ENCODE measurements at places on chromosomes 12 and 14.

DNA sequence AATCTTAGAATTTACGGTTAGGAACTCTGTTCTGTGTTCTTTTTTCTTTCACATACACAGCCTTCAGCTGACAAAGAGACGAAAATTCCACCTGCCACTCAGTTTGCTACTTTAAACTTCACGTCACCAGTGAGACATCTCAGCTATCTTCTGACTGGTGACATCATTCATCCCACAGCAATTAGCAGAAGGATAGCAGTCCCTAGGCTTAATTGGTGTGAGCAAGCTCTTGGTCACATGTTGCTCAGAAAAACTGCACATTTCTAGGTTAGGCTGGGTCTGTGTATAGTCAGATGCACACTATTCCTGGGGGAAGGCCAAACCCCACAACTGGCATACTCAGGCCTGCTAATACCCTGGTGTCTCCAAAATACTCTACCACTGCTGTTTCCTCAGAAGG lies 23.9 kb downstream of the SLC7A7 start:
- no peak for DNase-seq

- no peak for DNase-seq
Measured at GRCh38 chr12:19779395-19780056, 340.2 kb downstream of the AEBP2 start.

GRCh38 chr14:21385188-21385904 lies 1.5 kb upstream of the SUPT16H start:
- DNase-seq, result no peak

GRCh38 chr12:98062464-98063245 lies 452.7 kb upstream of the TMPO start:
- DNase-seq, result no peak

GRCh38 chr12:63888908-63889635 lies 44.6 kb downstream of the SRGAP1 start:
- DNase-seq, result no peak

GRCh38 chr14:60695327-60695726 lies 28.8 kb downstream of the SIX4 start:
- DNase-seq, result no peak

DNA sequence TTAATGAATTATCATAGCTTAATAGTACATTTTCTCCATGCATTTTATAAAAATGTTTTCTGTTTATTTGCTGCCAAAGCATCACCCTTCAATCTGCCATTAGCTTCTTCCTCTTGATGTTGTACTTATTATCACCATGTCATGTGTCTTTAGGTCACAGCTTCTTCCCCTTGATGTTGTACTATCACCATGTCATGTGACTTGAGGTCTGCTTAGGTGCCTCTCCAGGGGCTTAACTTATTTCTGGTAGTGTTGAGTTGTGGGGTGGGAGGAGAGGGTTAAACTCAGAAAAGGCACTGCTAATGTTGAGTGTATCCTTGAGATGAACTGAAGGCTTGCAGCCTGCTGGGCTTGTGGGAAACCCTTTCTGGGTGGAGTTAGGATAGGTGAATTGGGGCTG lies 87.8 kb downstream of the DAAM1 start:
- no peak for DNase-seq
